ENCODE measurements at places on chromosomes 7 and 10. TPM values are rescaled to one million over a fixed set of nuclear protein-coding genes. Genes with fewer than 3 reads are reported as not detected.

The GIMAP7 gene
- total RNA-seq, result not detected

The GPER1 gene
- 5.0 TPM for total RNA-seq

The ITGB8 gene
- total RNA-seq, result 11.5 TPM

The SLC18A3 gene
- total RNA-seq, result 1.3 TPM

The GPRIN2 gene
- total RNA-seq, result not detected

The CFAP58 gene
- under 0.01 TPM for total RNA-seq

The OR2A1 gene
- not detected for total RNA-seq

The EPHB6 gene
- total RNA-seq, result 6.5 TPM

The CFAP70 gene
- 0.18 TPM for total RNA-seq

The SUN3 gene
- total RNA-seq, result not detected

The STYXL1 gene
- total RNA-seq, result 60.3 TPM

The PHF14 gene
- 12.1 TPM for total RNA-seq

The LRGUK gene
- not detected for total RNA-seq

The C10orf105 gene
- not detected for total RNA-seq

The OPN1SW gene
- total RNA-seq, result not detected

The MNX1 gene
- total RNA-seq, result not detected

The NANOS1 gene
- 8.7 TPM for total RNA-seq

The EIF5AL1 gene
- 0.18 TPM for total RNA-seq

The NKX1-2 gene
- total RNA-seq, result not detected

The HKDC1 gene
- total RNA-seq, result 0.18 TPM

The CRYGN gene
- not detected for total RNA-seq
